ENCODE measurements at places on chromosomes 6 and 20.

GRCh38 chr6:148967011-148967520 is 220.2 kb downstream of the UST start:
- no peak for DNase-seq

- no peak for DNase-seq
Measured at GRCh38 chr20:32062776-32063170, 10.7 kb downstream of the HCK start.

DNA sequence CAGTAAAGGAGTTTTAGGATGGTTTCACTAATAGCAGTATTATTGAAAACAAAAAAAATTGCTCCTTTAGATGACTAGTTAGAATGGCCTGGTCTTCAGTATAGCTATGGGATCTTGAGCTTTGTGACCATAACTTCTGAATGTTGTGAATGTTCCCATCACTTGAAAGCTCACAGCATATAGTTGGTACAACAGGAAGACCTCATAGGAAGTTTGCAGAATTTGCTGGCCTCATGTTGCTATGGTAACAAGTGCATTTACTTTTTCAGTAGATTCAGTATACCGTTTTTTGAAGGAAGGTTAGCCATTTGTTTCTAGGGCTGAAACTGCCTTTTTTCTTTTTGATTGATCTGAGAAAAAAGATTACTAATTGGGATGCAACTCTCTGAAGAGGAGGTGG is 8.3 kb downstream of the PHF3 start:
- DNase-seq = no peak

DNA sequence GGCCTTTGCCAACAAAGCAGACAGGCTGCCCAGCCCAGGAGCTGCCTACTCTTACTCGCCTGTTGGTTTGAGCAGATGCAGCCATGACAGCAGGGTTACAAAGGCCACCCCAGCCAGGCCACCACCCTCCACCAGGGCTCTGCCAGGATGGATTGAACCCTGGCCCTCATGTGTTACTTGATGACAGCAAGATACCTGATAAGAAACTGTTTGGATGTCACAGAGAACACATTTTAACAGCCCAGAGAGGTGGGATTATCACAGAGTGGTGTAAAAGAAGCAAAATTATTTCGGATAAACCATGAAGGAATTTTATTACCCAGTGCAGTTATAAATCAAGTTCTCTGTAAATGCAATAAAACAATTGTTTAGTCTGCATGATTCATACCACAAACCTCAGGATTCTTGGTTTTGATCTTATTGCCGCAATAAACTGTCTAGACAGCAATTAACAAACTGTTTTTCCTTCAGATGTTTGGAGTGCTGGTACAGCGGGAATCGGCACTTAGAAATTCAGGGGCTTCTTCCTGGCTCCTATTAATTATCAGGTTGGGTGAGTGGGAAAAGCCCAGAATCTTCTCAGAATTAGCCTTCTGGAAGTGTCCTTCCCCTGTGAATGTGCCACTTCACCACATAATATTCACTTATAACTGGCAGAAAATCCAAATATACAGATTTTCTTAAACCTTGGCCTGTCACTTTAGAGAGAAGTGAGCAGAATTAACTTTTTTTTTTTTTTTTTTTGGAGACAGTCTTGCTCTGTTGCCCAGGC is 58.0 kb upstream of the SALL4 start:
- no peak for DNase-seq

- no peak for DNase-seq
Measured at GRCh38 chr6:52994839-52995088, 320 bp downstream of the GSTA4 start.

DNA sequence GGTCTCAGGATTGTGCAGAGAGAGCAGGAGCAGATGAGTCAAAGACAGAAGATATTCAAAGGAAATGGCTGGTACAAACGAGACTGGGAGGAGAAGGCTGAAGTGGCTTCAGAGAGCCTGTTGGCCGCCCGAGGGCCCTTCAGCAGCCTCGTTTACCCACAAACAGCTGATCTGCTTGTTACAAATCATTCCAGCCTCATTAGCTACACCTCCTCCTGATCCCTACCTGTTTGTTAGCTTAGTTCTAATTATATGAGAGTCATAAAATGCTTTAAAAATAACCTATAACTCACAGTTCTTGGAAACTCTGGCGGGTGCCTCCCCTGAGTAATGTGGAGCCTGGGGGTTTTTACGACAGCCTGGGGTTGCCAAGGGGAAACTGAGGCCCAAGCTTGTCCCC is 12.6 kb downstream of the GLP1R start:
- no peak for DNase-seq

DNA sequence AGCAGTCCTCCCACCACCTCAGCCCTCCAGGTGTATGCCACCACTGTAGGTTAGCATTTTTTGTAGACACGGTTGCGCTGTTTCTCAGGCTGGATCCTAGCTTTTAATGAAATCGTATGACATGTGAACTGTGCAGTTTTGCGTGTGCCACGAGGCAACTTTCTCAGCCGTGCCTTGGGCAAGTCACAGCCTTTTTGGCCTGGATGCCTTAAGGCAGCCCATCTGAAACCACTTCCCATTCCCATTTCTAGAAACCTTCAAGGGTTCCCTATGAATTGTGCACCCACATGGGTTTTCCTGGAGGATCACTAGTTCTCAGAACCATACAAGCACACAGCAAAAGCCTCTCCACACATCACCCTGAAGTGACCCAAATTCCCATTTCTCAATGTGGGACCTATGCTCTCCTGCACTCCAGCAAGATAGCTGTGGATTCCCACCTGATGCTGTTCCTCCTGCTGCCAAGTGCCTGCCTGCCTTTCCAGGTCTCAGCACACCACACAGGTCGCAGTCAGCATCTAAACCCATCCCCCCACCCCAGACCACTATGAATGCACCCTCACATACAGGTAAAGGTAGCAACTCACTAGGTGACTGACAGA is 28.9 kb downstream of the SNX5 start:
- DNase-seq = no peak

- no peak for DNase-seq
Measured at GRCh38 chr6:143339223-143339622, 111.3 kb downstream of the ADAT2 start.

DNA sequence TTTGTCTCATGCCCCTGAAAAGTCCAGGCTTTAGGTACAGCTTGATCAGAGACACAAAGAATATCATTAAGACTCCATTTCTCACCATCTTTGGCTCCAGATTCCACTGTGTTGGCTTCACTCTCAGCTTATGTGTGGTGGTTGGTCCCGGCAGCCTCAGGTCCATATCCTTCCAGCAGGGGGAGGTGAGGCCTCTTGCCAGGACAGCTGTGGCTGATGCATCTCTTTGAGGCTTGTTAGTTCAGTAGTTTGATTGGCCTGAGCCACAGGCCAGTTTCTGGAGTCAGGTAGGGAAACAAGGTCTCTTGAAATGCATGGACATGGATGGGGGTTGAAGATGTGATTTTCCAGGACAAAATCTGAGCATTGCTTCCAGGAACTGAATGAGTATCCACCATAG is 62.4 kb downstream of the JAG1 start:
- no peak for DNase-seq

GRCh38 chr6:106540432-106540831 is 88.9 kb downstream of the RTN4IP1 start:
- no peak for DNase-seq

GRCh38 chr6:7171119-7171518 is 63.4 kb downstream of the RREB1 start:
- no peak for DNase-seq

GRCh38 chr6:5677219-5678000 is 329.3 kb downstream of the NRN1 start:
- DNase-seq = no peak

DNA sequence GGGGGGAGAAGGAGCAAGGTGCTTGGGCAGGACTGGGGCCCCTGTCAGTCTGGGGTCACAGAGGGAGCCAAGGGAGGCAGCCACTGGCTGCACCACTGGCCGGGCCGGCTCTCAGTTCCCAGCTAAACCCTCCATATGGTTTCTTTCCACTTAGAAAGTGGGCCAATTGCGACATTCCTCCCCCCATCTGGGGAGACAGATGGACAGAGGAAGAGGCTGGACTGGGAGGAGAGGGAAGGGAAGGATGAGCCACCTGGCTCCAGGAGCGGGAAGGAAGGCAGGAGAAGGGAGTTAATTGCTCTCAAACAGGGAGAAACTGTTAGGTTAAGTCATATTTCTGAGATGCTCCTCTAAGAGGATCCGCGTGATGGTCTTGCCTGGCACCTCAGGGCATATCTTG is 82.2 kb downstream of the GRM4 start:
- DNase-seq = no peak

DNA sequence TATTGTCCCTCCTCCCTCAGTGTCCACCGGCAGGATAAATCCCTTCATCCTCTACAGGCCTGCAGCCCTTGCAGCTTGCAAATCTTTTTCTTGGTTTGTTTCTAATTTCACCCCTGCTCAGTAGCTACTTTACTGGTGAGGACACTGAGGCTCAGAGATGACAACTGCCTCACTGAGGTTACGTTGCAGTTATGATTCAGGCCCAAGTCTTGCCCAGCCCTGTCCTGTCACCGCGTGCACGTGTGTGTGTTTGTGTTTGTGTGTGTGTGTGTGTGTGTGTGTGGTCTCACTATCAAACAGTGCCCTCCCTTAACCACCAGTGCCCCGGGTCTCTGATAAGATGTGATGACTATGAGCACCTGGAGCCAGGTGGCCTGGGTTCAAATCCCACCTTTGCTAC is 21.1 kb downstream of the FAM110A start:
- no peak for DNase-seq

GRCh38 chr6:158396136-158396535 is 83.9 kb downstream of the TULP4 start:
- no peak for DNase-seq

DNA sequence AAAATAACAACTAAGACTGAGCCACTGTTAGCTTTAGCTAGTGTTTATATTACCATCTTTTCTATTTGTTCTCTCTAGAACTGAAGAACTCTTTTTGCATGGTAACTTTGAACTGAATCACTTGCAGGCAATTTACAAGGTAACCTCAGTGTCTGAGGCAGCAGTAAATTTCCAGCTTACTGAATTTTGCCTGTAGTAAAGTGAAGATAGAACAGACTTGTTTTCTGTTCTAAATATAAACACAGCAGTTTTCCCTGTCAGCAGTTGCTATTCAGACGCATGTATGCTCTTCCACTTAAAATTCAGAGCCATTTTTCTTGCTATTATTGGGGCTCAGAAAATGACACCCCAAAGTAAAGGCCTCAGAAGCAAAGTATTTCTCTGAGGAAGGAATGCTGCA is 974.0 kb upstream of the GJE1 start:
- DNase-seq = no peak

- no peak for DNase-seq
Measured at GRCh38 chr20:35461620-35462019, 6.2 kb downstream of the CEP250 start.

- no peak for DNase-seq
Measured at GRCh38 chr6:27795697-27796494, 116.3 kb downstream of the OR2B2 start.

GRCh38 chr6:51568771-51569170 is 518.6 kb downstream of the PKHD1 start:
- DNase-seq = no peak

DNA sequence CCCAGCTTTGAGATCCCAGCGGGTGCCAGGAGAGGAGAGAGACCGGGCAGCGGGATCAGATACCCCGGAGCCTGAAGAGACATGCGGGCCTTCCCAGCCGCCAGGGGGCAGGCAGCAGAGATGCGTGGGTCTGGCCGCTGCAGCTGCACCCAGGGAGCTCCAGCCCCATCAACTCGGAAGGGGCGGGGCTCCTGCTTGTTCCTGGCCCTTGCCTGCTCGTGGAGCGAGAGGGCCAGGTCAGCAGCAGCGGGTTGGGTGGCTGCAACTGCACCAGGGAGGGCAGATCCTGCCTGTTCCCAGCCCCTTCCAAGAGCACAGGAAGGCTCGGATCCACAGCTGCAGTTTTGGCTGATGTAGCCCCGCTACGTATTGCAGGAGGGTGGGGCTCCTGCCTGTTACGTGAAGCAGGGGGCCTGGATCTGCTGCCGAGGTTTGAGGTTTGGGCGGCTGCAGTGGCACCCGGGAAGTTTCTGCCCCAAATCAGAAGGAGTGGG is 532.8 kb downstream of the RFPL4B start:
- no peak for DNase-seq

DNA sequence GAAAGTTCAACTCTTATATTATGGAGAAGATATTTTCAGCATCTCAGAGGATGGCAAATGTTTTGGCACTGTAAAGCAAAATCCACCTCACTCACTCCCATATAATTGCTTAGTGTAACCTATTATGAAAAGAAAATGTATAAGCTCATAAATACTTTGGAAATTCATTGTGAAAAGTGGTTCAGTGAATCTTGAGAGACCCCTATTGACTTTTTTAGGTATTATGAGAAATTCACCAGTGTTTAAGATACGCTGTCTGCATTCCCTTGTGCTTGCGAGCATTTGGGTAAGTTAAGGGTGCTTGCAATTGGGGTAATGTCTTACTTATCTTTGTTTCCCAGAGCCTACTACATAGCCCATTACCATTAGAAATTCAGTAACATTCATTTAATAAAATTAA is 66.3 kb upstream of the BMP5 start:
- no peak for DNase-seq

- DNase-seq = no peak
Measured at GRCh38 chr20:22686097-22686496, 101.7 kb upstream of the FOXA2 start.

DNA sequence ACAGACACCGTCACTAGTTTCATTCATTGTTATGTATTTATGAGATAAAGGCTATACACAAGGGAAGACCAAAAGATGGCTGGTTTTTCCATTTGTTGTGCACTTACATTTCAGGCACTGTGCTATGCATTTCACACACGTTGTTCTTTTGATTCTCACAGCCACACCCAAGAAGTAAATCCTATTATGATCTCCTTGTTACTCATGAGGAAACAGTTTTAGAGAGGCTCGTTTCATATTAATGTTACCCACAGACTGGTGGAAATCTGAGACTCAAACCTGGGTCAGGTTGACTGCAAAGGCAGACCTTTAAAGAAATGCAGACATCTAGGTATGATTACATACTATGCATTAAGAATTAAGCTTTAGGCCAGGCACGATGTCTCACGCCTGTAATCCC is 34.9 kb downstream of the SHLD1 start:
- DNase-seq = no peak

GRCh38 chr6:5936631-5937030 is 70.1 kb downstream of the NRN1 start:
- no peak for DNase-seq

DNA sequence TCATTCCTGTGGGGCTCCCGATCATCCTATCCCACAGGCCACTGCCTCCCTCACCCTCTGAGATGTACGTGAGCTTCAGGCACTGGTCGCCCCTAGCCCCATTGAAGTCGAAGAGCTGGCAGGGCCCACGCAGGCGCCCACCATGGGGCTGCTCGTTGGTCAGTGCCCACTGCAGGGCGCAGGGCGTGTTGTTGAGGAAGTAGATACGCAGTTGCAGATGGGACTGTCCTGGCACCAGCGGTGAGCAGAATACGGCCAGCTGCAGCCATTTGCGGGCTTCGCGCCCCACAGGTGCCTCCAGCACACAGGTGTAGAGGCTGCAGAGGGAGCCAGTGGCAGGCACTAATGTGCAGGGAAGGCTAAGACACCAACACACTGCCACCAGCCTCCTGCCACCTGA is 6.2 kb downstream of the UNC5CL start:
- DNase-seq = no peak
